ENCODE measurements at places on chromosomes 4 and X.
A peak's percentile ranks its signal among the peaks of the same experiment; 100 is the strongest.

GRCh38 chrX:37454537-37455285 lies 105.5 kb downstream of the PRRG1 start:
- no peak for DNase-seq

GRCh38 chr4:176469546-176469945 lies 149.8 kb downstream of the SPCS3 start:
- no peak for DNase-seq

GRCh38 chr4:62070291-62070852 lies 870.2 kb downstream of the ADGRL3 start:
- DNase-seq = no peak

DNA sequence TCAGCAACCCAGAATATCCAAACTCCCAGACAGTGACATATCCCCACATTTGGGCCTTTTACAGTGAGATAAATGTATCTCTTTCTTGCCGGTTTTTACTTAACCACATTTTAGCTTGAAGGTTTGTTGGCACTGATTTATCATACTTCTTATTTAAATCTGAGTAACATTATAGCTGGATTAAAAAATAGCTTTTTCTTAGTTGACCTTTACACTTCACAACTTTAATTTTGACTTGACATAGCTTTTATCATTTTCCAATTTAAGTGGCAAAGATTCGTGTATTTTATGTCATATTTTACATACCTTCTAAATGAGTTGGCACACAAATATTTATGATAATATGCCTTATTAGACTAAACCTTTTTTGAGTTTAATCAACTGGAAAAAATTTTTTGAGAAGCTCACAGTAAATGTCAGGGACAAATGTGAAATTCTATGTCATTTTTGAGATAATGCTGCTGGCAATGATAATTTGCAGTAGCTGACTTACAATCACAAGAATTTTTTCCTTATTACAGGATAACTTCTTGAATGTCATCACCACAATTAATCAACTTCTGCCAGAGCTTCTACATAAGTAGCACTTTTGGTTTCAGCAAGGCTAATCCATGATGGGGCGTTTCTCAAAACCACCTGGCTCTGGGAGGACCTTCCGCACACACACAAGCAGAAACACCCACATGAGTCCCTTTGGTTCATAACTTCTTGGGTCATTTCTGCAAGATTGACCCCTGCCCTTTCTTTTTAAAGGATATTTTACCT lies 80.3 kb downstream of the SYTL5 start:
- DNase-seq = no peak

DNA sequence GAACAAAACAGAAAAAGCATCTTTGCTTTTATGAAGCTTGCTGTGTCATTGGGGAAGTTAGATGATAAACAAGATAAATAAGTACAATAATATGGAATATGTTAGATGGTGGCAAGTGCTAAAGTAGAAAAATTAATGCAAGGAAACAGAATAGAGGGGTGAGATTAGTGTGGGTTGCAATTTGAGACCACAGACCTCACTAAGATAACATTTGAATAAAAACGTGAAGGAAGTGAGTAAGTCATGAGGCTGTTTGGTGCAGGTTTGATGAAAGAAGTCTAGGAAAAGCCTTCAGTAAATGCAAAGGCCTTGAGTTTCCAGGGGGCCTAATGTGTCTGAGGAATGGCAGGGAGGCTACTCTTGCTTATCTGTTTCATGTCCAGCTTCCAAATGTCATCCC lies 102.5 kb downstream of the CFAP299 start:
- DNase-seq = no peak

- no peak for DNase-seq
These were observed 24.0 kb downstream of the HAND2 start for GRCh38 chr4:173505924-173506518.

DNA sequence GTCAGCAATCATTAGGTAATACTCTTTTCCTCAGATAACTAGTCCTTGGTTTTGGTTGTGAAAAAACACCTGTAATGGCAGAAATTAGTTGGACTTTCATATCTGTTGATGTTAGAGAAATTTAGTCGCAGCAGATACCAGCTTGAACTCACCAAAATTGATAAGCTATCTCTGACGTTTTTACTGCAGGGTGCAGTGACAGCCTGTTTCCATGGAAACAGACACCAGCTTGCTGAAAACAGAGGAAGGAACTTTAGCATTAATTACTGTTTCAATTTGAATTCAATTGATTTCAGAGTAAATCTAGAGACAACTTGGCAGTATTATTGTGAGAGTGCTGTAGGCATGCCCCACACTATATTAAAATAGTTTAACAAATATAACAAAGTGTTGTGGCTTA lies 246.5 kb downstream of the PPP1R2C start:
- DNase-seq = peak; percentile 61

DNA sequence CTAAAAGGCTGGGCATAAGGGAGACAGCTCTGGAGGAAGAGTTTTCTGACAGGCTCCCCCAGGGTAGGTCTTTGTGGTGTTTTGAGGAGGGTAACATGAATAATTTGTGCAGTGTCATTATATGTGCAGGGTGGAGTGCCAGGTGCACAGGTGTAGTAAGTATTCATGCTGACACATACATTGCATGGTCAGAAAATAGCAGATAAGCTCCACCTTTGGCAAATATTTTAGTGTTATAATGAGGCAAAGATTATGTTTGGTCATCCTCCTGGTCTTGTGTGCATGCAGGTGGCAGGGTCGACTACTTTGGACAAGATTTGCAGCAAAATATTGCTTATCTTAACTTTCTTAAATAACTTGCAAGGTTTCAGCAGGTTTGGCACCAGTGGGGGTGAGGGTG lies 910.4 kb upstream of the PCDH10 start:
- DNase-seq = no peak

GRCh38 chr4:98394134-98394533 lies 132.9 kb downstream of the RAP1GDS1 start:
- no peak for DNase-seq

GRCh38 chr4:143559757-143560147 lies 46.2 kb downstream of the SMARCA5 start:
- peak; percentile 2 for DNase-seq

- DNase-seq = no peak
These were observed 3.7 kb downstream of the GPRIN3 start for GRCh38 chr4:89303814-89304388.

- DNase-seq = no peak
These were observed 42.0 kb downstream of the REELD1 start for GRCh38 chr4:146256328-146256727.

DNA sequence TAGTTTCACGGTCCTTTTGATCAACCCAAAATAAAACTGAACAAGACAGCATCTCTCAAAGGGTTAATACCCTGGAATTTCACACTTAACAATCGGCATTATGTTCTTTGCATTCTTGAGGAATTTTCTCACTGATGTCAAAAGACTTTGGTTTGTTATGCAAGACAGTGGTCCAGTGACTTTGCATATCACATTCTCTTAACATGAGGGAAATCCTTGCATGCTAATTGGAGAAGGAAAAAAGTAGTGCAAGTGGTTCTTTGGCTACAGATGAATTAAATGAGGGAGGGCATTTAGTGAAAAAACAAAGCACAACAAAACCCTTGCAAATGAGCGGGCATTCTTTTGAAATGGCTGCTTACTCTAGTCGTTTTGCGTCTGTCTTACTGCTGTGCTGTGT lies 105.1 kb upstream of the LIMCH1 start:
- DNase-seq = no peak

DNA sequence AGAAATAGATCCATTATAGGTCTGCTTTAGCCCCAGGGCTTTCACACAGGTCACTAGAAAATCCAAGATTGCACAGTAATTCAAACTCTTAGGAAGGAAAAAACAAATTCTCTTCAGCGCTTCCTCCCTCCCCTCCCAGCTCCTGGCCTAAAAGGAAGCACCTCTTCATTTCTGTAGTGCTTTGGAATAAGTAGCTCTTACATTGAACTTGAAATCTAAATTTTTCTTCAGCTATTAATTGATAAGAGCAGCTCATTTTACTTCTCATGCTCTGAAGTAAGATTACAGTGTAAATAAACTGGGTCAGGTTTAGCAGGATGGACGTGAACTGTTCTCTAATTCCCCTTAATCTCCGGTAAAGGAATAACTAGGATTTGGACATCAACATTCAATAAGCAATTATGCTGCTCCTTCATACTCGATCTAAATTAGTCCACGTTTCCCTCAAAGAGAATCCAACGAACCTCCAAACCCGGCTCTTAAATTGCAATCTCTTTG lies 10.9 kb upstream of the SEL1L3 start:
- DNase-seq = no peak

DNA sequence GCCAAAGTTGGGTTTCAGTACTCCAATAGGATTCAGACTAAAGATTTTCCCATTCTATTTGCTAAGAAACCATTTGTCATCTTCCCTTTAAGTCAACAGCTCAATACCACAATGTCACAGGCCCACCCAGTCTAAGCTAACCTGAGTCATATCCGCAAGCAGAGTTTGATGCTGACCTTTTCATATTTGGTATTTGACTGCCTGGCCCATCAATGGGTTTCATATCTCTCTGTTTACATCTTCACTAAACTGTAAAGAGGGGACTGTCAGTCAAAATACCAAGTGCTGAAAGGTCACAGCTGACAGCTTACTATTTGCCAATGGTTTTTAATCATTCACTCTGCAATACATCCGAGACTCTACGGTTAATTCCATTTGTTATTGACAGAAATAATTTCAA lies 707.5 kb upstream of the ACTRT1 start:
- DNase-seq = no peak

GRCh38 chr4:95293014-95293413 lies 255.8 kb downstream of the UNC5C start:
- DNase-seq = no peak

GRCh38 chrX:150339736-150340135 lies 23.4 kb upstream of the MAMLD1 start:
- no peak for DNase-seq

DNA sequence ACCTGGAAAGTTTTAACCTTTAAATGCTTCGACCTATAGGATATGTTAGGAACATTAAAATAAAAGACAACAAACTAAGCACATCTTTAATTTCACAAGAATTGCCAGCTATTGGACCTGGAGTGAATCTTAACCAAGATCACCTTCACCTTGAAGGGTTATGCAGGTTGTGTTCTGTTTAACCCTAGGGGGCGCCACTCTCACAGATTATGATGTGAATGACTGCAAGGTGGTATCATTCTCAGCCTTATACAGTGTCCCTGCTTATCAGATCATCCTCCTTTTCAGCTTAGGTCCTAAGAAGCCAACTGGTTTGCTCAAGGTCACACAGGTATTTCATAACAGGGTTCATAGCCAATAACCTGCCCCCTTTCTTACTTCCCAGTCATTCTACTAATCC lies 23.5 kb downstream of the INTS6L start:
- DNase-seq = no peak

GRCh38 chr4:178198691-178199090 lies 756.5 kb upstream of the AGA start:
- no peak for DNase-seq

- no peak for DNase-seq
These were observed 38.5 kb downstream of the RAB33B start for GRCh38 chr4:139492429-139492828.

GRCh38 chr4:153140294-153140693 lies 63.9 kb upstream of the TRIM2 start:
- DNase-seq = no peak

DNA sequence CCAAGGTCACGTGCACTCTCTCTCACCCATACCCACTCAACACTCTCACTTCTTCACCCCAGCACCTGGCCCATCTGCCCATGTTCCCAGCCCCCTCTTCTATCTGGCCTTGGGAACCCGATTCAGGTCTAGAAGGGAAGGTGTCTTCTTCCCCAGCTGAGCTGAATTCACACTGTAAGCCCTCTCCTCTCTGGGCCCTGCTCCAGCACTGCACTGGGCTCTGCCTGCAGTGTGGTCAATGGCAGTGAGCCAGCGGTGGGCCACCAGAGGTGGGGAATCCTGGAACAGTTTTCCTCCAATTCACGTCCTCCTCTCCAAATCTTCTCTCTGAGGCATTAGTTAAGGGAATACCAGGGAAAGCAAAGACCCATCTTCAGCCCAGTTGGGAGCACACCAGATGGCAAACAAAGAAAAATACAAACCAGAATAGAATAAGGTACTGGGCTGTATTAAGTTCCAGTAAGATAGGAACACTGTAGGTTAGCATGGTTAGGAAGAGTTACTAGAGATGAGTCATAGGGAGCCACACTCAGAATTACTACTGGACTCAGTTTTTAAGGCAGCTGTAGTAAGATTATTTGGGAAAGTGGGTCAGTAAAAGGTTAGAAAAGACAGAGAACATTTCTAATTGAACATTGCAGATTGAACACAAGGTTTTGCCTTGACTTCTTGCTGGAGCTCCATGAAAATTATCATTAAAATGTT lies 5.0 kb downstream of the AWAT2 start:
- no peak for DNase-seq

DNA sequence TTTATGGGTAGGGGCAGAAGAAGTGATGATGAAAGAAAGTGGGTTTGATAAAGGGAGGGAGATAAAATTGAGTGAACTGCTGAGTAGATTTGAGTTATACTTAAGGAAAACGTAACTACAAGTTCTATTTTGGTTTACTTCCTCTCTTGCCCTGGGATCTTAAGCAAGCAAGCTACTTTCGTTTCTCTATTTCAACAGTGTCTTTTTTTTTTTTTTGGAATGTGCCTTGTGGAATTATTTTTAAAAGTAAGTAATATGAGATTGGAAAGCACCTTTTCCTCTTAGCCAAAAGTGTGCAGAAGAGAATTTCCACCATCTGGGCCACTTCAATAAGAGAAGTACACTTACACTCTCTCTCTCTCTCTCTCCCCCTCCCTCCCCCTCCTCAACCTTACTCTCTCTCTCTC lies 16.0 kb upstream of the C4orf36 start:
- no peak for DNase-seq

DNA sequence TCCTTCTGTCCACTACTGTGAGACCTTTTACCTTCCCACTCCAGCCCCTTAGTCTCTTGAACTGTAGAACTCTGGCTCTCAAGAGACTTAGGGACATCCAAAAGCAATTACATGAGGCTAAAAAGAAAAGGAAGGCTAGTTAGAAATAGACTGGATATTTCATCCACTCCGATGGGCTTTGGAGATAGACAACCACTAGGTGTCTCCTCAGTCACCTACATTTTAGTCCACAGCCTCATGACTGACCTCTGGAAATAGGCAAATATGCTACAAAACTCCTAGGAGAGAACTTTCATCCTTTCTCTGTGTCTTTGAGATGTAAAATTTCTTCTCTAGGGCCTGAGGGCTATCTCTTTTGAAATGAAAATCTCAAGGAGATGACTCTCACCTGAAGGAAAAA lies 45.1 kb upstream of the LAMP2 start:
- DNase-seq = no peak

DNA sequence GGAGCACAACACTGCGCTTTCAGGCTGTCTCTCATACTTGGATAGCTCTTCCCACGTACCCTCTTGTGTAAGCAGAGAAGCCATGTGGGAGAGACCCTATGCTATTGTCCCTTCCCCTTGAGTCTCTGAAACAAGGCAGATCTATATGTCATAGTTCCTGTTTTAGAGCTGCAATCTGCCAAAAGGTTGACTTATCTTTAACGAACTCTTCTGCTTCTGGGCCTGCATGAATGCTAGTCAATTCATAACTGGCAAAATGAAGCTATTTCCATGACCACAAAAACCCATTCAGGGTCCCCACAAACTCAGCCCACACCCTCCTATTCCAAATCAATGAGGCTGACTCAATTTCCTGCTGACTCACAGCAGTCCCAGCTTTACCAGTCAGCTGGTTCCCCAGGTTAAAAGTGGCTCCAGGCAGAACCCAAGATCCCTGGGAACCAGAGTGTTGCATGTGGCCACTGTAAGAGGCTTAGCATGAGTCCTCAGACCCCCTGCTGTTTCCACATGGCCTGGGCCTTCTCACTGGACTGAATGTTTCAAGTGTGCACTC lies 25.3 kb upstream of the SOD3 start:
- DNase-seq = no peak

Data from T-helper 2 cell (primary cell).